Skeletal muscle cell (primary cell): ENCODE measurements at places on chromosomes 1 and 21.

GRCh38 chr1:30336550-30337323 is 386.6 kb downstream of the MATN1 start:
- DNase-seq, result no peak

DNA sequence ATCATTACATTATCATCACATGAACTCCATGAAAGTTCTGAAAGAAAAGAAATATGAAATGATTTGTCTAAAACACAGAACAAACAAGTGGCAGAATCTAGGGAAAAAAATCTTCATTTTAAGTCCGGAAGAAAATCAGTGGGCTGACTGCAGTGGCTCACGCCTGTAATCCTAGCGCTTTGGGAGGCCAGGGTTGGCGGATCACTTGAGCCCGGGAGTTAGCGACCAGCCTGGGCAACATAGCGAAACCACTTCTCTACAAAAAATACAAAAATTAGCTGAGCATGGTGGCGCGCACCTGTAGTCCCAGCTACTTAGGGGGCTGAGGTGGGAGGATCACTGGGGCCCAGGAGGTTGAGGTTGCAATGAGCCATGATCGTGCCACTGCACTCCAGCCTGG is 4.8 kb downstream of the FOXJ3 start:
- DNase-seq, result no peak

GRCh38 chr21:29430576-29430975 is 131.9 kb downstream of the BACH1 start:
- no peak for DNase-seq

GRCh38 chr1:26739329-26739914 is 43.6 kb downstream of the ARID1A start:
- DNase-seq, result no peak

DNA sequence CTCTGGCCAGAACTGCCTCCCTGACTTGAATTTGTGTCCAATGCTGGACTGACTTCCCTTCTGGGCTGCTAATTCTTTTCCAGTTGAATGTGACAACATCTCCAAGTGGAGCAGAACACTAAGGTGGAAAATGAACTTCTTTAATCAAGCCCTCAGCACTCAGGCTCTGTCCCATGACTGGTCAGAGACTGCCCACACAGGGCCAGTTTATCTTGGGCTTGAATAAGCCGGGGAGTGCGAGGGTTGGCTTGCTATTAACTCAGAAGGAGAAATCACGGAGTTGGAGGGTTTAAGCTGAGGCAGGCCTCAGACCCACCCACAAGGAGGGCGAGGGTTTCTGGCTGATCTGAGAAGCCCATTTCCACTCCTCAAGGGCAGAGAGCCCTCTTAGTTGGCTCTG is 12.4 kb downstream of the KCNA10 start:
- no peak for DNase-seq

DNA sequence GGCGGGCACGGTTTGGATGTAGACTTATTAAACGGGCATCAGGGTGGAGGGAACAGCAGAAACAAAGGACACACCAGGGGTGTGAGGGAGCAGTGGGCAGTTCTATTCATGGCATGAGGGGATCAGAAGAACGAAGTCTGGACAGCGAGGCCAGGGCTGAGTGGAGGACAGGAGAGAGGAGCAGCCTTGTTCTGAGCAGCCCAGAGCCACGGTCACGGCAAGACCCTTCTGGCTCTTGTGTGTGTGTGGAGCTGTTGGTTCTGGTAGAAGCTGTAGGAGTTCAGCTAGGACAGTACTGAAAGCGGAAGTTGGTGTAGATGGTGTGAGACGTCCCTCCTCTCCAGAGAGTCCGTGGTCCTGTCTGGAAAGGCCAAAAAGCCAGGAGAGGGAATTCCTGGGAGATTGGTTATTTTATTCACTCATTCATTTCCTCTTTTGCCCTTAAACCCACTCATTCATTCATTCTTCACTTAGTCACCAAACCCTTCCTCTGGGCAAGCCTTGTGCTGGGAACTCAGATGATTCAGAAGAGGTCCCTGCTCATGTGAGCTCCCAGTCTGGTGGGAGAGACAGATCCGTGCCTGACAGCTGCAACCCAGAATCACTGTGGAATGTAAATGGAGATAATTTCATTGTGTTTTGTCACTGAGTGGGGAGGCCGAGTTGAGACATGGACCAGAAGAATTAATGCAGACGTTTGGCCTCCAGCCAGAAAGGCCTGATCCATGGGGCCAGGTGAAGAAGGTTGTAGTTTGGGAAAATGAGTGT is 4.1 kb upstream of the ACOT11 start:
- no peak for DNase-seq

DNA sequence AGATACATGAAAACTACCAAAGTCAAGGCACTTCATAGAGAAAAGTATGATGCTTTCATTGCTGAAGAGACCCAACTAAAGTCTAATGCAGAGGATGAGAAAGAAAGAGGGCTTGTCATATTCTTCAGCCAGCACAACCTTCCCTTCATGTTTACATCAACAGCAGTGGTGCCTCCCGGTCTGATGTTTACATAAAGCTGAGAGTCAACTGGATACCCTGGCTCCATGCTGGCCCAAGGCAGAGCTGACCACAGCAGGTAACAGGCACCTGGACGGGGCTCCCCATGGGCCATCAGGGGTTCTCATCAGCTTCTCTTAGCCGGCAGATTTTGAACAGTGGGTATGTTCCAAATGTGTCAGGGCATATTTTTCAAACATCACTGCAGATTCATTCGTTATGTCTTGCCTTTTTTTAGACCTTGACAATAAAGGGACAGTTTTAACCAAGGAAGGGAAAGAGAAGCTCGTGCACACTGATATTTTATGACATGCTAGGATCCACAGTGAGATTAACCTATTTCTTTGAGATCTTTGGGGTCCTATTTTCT is 117.1 kb downstream of the NRIP1 start:
- no peak for DNase-seq

GRCh38 chr1:35561972-35562680 is 4.5 kb downstream of the NCDN start:
- DNase-seq, result no peak

DNA sequence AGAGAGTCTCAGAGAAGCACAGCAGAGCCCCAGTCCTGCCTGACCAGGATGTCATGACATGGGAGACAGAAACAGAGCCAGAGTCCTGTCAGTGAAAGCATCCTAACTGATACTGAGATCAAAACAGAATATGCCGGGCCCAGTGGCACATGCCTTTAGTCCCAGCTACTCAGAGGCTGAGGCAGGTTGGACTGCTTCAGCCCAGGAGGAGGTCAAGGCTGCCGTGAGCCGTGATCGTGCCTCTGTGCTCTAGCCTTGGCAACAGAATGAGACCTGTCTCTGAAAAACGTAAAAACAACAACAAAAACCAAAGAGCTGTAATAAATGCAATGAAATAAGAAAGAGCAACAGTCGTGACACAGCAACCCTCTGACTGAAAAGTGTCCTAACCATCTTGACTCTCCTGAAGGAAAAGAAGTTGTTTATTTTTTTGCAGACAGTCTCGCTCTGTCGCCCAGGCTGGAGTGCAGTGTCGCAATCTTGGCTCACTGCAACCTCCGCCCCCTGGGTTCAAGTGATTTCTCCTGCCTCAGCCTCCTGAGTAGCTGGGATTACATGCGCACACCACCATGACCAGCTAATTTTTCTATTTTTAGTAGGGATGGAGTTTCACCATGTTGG is 189.2 kb downstream of the SLC45A1 start:
- DNase-seq, result no peak

- DNase-seq, result no peak
Measured at GRCh38 chr21:31406510-31406909, 62.4 kb upstream of the TIAM1 start.

- no peak for DNase-seq
Measured at GRCh38 chr1:243490748-243491686, 235.2 kb downstream of the SDCCAG8 start.

GRCh38 chr1:185790194-185790735 is 56.1 kb downstream of the HMCN1 start:
- DNase-seq, result peak; percentile 19

DNA sequence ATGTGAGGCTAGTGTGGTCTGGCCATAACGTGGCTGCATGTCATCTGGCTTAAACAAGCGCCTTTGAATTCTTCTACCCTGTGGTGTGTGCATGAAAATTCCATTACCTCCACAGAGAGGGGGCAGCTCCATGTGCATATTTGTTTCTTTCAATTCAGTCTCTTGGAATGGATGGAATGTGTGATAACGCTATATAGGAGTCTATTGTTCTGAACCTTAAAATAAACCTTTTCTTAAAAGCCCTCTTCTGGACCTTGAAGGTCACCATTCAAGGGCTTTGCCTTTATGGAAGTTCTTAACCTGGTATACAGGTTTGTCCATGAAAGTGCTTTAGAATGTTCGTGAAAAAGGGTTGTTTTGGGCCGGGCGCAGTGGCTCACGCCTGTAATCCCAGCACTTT is 118.2 kb upstream of the ADGRL2 start:
- no peak for DNase-seq

DNA sequence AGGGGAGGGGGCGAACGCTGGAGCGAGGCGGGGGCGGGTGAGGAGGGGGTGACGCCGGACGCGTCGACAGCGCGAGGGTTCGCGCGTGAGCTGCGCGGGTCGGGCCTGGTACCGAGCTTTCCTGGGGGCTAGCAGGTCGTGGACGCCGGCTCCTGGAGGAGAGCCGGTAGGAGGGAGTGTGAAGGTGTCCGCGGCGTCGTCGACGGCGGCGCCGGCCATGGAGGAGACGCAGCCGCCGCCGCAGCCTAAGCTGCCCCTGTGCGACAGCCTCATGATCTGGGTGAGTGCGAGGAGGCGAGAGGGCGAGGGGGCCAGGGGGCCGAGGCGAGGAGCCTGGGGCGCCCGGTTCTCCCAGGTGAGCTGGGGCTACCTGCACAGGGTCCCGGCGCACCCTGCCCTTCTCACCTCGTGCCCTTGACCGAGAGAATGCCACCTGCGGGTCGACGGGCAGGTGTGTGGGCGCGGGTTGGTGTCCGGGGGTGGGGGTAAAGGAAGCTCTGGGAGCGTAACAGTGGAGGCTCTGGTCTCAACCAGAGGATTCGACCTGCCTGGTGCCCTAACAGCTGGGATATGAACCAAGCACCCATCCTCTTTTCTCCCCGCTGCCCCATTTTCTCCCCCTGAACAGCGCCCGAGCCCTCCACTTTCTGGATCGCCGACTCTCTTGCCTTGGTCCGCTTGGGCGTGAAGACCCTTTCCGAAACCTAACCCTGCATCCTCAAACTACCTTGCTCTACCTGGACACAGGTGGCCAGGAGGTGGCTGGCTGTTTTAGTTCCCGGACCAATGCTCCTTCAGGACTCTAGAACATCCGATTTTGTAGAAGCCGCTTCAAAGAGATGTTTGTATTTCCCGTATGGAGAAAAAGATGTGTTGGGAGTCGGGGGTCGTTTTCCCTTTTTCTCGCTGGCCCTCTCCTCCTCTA is at the start of gene HOOK1:
Gene HOOK1, plus strand, starts transcription at position 49 of the 925 bp plus-strand sequence. Its CDS starts 169 bp downstream, at position 218.
- DNase-seq, result no peak

DNA sequence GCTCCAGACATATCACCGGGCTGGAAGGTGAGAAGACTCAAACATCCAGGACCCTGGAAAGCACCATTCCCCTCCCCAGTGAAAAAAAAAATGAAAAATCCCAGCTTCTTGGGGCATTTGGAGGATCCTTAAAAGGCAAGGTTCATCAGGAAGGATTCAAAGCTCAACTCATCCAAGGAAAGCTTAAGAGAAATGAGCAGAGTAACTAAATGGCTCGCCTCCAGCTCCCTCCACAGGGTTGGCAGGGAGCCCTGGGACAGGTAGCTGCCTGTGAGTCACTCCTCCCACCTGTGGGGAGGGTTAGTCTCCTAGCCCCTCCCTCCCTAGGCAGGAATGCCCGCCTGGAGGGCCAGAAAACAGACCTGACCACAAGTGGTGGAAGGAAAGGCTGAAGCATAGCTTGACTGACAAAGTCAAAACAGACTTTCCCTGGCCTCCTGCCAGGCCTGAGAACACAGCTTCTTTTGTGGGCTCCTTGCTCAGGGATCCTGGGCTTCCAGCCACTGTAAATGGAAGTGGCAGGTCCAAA is 712 bp upstream of the LAMB3 start:
- no peak for DNase-seq

- peak; percentile 58 for DNase-seq
Measured at GRCh38 chr1:82225421-82226185, 424.9 kb downstream of the ADGRL2 start.

- no peak for DNase-seq
Measured at GRCh38 chr1:2574350-2574749, 12.2 kb upstream of the PRXL2B start.

GRCh38 chr1:103089221-103089620 is 19.1 kb downstream of the COL11A1 start:
- DNase-seq, result no peak

DNA sequence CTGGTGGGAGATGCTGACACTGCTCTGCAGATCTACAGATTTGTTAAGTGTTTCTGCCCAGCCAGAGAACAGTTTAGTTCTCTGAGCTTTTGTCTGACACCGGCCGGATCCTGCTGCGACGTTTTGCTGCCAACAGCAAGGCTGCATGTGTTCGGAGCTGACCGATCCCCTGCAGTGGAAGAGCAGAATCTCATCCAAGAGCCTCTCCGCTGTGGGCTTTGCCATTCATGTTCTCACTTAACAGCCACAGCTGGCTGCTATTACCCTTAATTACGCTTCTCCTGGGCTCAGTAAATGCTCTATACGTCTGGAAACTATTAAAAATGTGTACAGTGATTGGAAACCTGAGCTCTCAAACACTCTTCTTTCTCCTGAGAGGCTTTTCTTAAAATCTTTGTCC is 105.3 kb downstream of the BCAR3 start:
- DNase-seq, result no peak

- DNase-seq, result no peak
Measured at GRCh38 chr1:206778031-206778430, 5.7 kb upstream of the IL10 start.

DNA sequence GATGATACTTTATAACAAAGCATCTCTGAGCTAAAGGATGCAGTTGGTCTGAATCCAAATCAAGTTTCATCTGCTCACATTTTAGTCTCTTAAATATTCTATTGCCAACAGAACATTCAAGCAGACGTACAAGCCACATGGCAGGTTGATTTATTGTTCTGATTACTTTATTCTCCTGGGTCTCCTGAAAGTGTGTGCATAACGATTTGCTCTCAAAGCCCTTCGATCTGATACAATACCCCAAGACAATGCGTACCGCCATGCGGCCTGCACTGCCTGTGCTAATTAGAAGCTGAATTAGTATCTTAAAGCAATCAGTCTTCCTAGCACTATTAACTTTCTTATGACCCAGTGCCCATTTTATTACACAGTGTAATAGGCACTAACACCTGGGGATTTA is 56.9 kb downstream of the FHAD1 start:
- no peak for DNase-seq

DNA sequence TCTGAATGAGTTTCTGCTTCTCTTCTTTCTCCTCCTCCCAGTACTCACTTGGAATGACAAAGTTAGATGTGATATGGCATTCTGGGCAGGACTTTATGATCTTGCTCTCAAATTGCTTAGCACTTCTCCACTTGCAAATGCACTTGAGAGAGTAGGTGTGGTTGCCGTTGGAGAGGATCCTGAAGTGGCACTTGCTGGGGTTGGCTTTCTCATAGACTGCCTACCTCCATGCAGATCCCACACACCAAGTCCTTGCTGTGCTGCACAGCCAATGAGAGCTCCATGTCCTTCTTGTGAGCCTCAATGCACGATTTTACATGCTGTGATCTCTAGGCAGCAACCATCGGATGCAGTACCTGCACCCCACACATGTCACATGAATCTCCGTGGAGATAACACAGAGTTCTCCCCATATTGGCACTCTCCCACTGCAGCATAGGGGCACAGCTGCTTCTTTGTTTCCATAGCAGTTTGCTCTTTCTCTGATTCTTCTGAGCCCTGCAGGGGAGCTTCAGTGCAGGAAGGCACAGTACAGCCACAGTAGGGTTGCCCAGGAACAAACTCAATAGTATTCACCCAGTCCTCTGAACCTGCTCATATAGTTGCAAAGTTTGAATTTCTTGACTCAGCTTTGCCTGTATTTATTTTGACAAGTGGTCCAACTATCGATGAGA is 45.2 kb downstream of the ZNF691 start:
- no peak for DNase-seq

GRCh38 chr21:34736116-34736874 is 67.5 kb downstream of the CLIC6 start:
- DNase-seq, result no peak
